ENCODE measurements at places on chromosomes 6 and 20.

- DNase-seq: no peak
These were observed 218.8 kb downstream of the ESR1 start for GRCh38 chr6:152026291-152026690.

- DNase-seq: no peak
These were observed 4.0 kb downstream of the CITED2 start for GRCh38 chr6:139370283-139370998.

DNA sequence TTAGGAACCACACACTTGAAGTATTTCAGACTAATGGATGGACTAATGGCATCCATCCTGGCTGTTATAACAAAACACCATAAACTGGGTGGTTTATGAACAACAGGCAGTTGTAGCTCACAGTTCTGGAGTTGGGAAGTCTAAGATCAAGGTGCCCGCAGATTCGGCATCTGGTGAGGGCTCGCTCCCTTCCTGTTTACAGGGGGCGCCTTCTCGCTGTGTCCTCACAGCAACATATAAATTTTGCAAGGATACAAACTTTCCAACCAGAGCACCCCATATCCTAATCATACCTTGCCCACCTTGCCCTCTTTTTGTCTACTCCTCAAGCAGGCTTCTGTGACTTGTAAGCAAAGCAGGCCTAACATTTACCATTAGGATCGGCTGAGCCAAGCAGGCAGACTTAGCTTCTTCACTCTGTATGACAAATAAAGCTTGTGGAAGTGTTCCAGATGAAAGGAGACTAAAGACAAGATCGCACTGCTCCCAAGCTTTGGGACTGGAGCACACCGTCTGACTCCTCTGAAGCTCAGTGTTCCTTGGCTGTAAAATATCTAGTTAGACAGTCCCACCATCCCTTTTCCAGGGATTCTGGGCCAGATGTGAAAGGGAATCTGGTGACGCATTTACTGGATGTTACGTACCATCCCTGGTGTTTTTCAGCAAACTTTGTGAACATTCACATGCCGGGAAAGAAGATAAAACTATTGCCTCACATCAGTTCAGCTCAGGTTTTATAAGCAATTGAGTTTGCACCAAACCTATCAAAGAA, 34.9 kb downstream of the GFOD1 start:
- DNase-seq: no peak

DNA sequence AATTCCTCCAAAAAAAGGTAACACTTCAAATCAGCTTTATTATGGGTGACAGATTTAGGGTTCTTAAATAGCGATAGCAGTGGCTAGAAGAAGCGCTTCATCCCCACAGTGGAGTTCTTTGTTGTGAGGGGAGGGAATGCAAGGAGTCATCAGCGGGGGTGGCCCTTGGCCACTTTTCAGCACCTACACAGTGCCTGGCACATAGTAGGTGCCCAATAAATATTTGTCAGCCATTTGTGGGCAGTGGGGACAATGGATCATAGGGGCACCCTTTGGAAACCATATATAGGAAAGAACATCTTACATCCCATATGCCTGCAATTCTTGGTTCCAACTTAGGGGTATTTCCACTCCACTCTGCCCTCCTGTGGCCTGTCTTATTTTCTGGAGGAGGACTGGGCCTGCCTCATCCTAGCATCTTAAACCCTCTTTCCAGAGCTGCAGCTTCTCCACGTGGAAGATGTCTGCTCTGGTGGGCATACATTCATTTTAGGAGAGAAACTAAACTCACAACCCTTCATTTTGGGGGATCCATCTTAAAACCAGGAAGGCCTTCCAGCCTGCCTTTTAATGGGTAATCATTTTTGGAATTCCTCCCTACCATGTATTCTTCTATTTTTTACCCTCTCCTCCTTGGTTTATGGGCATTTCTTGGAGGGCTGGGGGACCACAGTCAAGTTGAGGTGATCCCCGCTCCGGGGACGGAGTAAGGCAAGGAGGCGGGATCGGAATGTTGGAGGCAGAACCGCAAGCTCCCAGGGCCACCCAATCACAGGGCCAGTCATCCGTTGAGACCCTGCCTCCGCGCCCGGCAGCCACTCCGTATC, 2.6 kb upstream of the GPSM3 start:
- no peak for DNase-seq

DNA sequence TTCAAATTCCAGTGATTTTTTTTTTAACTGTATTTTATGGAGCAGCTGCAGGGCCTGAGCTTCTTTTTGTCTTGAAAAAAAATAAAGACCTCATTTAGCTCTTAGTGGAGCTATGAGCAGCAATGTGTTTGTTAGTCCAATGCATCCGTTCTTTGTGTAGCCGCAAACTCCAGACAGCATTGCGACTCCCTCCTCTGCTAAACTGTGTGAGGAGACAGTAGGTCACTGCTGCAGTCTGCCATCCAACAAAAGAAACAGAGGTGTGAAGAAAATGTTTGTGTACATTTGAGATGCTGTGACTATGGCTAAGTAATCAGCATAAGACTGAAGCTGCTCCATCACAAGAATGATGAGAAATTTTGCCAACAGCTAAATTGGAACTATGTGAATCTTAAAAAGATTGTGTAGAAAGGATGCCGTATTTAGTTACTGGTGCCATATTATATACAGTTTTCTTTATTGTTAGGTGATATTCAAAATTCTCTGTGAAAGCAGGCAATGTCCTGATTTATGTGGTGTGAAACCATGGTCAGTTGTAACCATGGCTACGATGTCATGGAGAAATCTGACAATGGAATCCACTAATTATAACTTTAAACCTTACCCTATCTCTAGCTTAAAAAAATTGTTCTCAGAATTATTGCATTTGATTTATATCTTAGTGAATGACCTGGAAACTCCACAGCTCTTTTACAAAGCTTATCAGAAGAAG, 428.8 kb upstream of the EPHA7 start:
- no peak for DNase-seq

- no peak for DNase-seq
These were observed 120.1 kb upstream of the RIMS1 start for GRCh38 chr6:71766146-71766760.

Measured in T-helper 9 cell (primary cell).